ENCODE measurements at places on chromosomes 2 and 18.
A peak's percentile ranks its signal among the peaks of the same experiment; 100 is the strongest.

DNA sequence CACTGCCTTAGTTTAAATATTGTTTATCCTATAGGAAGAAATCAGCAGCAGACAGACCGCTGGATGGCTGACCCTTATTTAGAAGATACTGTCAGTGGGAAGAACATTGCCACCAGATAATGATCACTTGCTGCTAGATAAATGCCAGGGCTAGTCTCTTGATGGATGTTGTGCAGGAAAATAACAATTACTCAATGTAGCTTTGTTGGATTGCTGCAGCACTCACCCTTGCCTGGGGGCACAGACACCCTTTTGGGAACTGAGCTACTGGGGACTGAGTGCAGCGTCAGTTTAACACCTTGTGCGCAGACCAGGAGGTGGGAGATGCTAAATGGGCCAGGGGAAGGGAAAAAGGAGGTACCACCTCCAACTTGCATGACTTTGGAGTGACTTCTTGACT lies 64.2 kb upstream of the CAPN13 start:
- DNase-seq, result no peak

- DNase-seq, result peak; percentile 74
These were observed 217.2 kb downstream of the TNS1 start for GRCh38 chr2:217785544-217786045.

- DNase-seq, result no peak
These were observed 20.6 kb upstream of the LOXHD1 start for GRCh38 chr18:46677611-46678010.

- DNase-seq, result no peak
These were observed 57.0 kb downstream of the COA5 start for GRCh38 chr2:98551316-98551715.

- no peak for DNase-seq
These were observed 84.3 kb upstream of the FZD7 start for GRCh38 chr2:201949181-201949926.

- no peak for DNase-seq
These were observed 16.8 kb downstream of the GPD2 start for GRCh38 chr2:156452971-156453370.

Data from inflammatory macrophage (primary cell).